ENCODE measurements at places on chromosomes 5 and 9.
A peak's percentile ranks its signal among the peaks of the same experiment; 100 is the strongest.

- DNase-seq, result no peak
Observed at GRCh38 chr9:87718852-87719612, 6.9 kb upstream of the CTSL start.

GRCh38 chr9:125479846-125480615 lies 218.4 kb downstream of the GAPVD1 start:
- no peak for DNase-seq

- DNase-seq, result no peak
Observed at GRCh38 chr5:95615164-95615467, 4.8 kb upstream of the GPR150 start.

DNA sequence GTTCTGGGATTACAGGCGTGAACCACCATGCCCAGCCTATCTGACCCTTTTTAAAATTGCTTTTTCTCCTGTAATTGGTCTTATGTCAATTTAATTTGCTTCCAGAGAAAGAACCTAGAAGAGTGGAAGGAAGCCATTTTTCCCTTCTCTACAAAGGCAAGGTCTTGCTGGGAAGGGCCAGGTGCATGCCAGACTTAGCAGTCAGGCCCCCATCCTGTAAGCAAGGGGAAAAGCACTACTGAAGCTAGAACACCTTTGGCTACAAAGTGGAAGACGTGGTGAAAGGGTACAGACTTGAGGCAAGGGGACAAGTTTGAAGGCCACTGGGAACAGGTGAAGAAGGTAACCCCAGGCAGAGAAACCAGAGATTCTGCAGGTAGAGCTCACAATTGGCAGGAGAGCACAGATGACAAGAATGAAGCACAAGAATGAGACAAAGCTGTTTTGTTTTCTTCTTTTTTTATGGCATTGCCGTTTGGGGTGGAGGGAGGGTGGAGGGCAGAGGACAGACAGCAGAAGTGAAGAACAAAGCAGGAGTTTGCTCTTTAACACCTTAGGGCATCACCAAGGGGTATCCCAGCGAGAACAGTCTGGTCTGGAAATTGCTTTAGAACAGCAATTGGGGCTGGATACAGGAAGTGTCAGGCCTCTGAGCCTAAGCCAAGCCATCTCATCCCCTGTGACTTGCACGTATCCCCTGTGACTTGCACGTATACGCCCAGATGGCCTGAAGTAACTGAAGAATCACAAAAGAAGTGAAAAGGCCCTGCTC lies 72.9 kb downstream of the SERINC5 start:
- DNase-seq, result no peak

DNA sequence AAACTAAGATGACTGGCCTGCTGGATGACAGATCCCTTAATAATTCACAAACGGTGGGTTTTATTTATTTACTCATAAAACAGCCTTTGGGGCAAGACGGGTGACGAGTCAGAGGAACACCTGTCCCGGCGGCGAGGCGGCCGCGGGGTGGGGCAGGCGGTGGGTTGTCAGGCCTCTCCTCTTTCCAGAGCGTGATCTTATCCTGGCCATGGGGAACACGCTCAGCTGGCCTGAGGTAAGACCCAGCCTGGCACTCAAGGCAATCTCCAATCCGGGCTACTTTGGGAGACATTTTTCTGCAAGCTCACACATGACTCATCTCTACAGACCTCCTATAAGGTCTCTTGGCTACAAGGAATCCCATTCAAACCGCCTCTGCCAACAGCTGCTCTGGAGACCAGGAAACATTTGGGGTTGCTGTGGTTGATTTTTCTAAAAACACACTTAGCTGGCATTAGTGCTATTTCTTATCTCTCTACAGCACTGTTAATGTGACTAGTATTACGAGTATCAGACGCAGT lies 6.3 kb downstream of the RAPGEF1 start:
- peak; percentile 61 for DNase-seq

GRCh38 chr5:126878634-126879033 lies 101.7 kb downstream of the LMNB1 start:
- no peak for DNase-seq

DNA sequence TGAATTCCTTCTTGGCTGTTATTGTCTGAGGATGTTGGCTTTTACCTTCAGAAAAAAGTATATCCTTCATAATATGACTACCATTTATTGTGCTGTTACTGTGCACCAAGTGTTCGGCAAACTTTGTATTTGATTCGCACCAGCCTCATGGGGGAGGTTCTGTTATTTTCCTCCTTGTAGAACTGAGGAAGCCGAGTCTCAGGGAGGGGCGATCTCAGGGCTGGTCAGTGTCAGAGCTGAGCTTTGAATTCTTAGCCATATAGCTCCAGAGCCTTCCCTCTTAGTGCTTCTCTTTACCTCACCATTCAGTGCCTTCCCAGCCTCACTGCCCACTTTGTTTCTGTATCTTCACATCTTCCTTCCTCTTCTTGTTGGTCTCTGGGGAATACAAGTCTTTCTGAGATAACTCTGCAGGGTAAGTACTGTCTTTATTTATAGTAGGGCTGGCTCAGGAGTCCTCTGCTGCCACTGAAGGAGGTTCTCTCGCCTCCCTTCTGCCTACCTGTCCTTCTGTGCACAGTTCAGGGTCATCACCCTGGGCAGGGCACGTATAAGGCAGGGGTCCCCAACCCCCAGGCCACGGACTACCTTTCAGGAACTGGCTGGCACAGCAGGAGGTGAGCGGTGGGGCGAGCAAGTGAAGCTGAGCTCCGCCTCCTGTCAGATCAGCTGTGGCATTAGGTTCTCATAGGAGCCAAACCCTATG lies 48.4 kb downstream of the GALNT10 start:
- no peak for DNase-seq

DNA sequence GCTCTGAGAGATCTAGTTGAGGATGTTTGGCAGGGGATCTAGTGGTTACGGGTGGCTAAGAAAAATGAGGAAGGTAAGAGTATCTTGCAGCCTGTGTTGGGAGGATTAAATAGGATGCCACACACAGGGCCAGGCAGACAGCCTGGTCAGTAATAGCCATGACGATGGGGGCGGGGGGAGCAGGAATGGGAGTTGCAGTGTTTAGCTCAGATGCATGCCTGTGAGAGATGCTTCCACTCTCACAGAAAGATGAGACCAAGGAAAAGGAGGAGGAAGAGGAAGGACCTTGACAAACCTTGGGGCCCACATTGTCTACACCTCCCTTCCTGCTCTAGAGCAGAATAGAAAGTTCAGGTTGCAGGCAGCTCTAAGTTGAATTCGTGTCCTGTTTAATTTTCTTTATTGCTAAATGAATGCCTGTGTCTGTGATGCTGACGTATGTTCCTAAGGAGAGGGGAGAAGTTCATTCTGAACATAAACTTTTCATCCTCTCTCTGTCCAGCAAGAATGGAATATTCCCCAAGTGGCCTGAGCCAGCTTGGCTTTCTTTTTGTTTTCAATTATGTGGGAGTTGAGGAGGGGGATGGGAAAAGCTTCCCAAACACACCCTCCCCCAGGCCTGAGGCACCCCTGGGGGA lies 28.7 kb downstream of the TGFBI start:
- no peak for DNase-seq

DNA sequence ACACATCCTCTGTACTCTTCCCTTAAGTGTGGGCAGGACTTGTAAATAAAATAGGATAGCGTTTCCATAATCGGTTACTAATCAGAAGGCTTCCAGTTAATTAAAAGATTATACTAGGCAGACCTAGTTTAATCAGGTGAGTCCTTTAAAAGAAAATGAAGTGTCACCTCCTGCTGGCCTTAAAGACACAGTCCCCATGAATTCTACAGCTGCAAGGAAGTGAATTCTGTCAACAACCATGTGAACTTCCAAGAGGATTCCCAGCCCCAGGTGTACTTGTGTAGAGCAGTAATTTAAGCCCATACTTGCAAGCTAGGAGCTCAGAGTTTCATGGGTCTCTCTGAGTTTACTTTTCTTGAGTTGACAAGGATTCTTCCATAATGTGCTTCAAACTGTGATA lies 918.3 kb downstream of the DTWD2 start:
- DNase-seq, result no peak

DNA sequence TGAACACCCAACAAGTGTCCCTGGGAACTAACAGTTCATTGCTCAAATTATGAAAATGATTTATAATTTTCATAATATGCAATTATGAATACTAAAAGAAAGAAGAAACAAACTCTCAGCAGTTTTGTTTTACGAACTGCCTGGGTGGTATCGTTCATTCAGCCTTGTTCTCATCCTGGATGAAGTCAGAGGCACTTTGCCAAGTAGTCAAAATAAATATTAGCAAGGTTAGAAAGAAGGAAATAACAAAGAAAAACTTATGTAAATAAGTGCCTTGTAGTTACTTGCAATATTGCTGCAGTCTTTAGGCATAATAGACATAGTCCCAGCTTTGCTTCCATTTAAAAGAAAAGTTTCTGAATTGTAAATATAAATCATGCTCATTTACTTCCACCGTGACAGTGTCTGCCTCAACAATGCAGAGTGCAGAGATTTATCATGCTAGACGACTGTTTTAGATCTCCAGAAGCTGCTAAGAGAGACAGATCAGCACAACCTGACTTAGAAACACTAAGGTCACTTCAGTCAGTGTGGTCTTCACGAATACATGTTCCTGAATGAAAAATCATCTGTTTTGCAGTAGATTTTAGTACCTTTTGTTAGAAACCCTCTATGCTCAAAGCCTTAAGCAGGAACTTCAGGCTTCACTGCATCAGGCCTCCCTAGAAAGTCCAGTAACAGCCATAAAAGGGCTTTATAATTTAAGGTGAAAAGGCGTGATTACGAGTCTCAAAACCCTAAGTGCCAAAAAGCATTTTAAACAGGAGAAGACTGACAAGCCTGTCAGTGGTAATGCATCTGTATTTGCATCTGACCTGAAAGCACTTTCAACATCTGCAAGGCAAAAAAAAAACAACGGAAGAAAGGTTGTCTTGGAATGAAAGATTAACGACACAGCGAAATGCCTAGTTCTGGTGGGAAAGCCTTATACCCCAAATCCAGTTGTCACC lies 92.1 kb downstream of the TMEM167A start:
- no peak for DNase-seq

DNA sequence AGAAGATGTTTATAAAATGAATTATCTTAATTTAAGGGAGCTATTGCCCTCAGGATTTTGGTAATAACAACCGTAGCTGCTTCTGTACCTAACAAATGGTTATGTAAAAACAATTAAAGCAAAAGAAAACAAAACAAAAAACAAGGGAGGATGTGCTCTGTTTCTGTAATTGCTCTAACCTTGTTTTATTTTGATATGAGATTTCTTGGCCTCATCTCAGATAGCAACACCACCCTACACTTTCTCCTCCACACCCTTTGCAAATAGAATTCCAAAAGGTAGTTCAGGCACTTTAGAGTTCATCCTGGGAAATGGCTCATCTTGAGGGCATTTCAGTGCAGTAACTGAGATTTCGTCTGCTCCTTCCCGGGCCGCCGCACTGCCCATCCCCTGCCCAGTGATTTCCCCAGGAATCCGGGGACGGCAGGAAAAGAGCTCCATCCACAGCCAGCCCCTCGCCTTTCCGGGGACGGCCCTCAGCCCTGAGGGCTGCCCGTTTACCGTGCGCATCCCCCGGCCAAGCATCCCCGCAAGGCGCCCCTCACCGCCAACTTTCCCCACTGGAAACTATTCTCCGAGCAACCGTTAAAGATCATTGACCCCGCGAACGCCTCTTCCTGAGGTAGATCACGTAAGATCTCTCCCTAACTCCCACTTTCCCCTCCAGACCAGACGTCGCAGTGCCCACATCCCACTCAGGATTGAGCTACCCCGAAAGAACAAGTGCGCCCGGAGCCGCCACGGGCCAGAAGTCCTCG lies 1.2 kb downstream of the FNBP1 start:
- DNase-seq, result no peak

GRCh38 chr9:33751536-33752129 lies 43.7 kb upstream of the PRSS3 start:
- DNase-seq, result no peak

GRCh38 chr9:132461971-132462370 lies 52.0 kb downstream of the CFAP77 start:
- no peak for DNase-seq

DNA sequence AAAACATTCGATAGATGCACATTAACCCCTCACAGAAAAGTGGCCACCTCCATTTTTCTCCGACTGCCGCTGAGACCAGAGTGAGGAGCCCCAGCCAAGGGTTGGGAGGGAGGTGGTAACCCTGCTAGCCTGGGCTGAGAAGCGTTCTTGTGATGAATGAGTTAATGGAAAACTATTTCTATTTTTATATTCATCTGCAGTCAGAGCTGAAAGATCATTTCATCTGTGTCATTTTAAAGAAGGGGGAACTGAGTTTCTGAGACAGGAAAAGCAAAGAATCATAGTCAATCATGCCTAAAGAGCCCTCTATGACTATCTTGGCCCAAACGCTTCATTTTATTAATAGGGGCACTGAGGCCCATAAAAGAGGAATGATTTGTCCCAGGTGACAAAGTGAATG lies 229.5 kb downstream of the PAPPA start:
- DNase-seq, result no peak

DNA sequence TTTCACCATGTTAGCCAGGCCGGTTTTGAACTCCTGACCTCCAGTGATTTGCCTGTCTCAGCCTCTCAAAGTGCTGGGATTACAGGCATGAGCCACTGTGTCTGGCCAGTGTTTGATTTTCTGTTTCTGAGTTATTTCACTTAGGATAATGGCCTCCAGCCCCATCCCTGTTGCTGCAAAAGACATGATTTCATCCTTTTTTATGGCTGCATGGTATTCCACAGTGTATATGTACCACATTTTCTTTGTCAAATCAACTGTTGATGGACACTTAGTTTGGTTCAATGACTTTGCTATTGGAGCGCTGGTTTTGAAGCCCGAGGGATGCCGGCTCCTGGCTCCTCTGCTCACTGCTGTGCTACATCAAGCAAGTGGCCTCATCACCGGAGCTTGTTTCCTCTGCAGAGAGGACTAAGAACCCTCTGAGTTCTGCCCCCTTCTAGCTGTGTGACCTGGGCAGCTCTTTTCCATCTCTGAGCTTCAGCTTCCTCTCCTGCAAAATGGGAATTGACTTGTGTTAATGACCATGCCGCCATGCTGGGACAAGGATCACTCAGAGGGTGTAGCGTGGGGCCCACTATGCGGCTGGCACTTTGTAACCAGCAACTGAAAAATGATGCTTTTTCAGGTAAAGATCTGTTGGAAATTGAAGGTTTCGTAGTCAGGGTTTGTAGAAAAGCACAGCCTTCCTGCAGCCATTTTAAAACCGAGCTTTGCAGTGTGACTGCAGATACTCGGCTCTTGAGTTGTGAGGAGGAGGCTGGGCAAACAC lies 4.6 kb upstream of the NEURL1B start:
- no peak for DNase-seq

DNA sequence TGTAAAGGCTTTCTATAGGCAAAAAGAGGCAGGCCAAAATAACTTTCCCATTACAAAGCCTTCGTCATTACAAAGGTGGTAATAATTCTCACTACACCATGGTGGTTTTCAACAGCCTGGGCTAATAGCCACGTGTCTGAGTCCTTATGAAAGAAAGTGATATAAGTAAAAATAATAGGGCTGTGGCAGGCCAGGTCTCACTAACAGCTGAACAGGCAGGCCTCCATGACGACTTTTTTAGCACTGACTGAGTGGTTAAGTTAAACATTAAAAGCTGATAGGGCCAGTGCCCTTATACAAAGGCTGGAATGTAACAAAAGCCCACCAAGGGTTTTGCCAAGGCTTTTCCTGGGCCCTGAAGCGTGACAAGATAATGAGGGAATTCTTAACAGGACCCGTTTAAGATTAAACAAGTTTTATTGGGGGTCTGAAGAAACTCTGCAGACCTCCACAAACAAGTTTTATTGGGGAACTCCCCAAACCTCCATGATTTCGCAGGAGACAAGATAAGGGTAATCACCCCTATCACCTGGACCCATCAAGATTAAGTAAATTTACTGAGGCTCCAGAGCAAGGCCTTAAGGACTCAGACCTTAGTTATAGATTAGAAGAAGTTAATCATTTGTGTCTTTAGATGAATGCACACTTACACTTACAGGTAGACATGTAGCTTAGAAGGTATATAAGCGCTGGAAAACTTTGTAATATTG lies 412.9 kb downstream of the CHSY3 start:
- no peak for DNase-seq

GRCh38 chr5:174798551-174798951 lies 74.2 kb downstream of the MSX2 start:
- DNase-seq, result no peak

Measured in activated naive CD4-positive, alpha-beta T cell treated with Interleukin-2 at 50 U/mL for 16 hours (primary cell).